Hippocampal formation (tissue), 2 donors: ENCODE measurements at places on chromosomes 7 and 10.

DNA sequence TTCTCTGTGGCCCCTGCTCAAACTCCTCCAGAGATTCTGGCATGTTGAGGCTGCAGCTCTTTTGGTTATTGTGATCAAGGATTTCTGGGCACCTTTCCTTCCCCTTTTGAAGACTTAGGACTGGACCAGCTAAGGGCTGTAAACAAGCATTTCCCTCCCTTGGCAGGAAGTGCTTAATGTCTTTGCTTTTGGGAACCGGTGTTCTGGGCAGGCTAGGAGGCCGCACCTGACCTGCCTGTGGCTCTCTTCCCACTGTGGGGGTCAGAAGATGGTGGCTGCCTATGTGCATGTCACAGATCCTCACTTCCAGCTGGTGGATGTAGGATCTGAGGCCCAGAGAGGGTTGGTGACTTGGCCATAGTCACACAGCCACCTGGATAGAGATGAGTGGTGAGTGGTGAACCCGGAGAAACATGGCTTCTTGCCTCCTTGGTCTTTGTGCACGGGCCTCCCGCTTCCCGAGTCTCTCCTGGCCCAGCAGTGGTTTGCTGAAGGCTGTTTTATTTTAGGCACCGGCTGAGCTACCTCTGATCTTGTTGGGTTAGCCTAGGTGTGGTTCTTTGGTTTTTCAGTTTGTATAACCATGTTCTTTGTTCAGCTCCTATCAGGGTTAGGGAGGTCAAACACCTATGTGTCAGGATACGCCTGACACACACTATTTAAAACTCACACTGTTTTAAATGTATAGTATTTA lies 82.0 kb downstream of the GRK5 start:
- no peak for DNase-seq

GRCh38 chr7:142883571-142884285 lies 1.8 kb downstream of the TRPV6 start:
- no peak for DNase-seq

DNA sequence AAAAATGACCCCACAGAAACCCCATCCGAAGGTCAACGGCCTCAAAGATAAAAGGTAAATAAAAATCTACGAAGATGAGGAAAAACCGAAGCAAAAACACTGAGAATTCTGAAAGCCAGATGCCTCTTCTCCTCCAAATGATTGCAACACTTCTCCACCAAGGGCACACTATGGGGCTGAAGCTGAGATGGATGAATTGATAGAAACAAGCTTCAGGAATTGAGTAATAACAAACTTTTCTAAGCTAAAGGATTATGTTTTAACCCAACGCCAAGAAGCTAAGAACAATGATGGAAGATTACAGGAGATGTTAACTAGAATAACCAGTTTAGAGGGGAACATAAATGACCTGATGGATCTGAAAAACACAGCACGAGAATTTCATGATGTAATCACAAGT lies 127.8 kb downstream of the MACC1 start:
- DNase-seq = no peak

DNA sequence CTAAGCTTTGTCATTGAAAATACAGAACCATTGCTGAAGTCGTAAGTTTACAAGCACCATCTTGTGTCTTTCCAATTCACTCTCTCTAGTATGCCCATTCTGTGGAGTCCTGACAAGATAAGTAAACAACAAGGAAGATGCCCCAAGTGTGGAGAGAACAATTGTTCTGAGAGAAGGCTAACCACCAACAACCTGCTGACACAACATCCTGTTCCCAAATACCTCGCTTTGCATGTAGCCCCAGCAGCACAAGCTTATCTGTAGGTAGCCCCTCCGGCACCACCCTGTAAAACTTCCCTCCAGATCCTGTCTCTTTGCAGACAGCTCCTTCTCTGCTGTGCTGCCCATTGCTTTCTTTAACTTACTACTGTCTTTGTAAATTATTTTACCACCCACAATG lies 233.3 kb upstream of the AOAH start:
- no peak for DNase-seq

DNA sequence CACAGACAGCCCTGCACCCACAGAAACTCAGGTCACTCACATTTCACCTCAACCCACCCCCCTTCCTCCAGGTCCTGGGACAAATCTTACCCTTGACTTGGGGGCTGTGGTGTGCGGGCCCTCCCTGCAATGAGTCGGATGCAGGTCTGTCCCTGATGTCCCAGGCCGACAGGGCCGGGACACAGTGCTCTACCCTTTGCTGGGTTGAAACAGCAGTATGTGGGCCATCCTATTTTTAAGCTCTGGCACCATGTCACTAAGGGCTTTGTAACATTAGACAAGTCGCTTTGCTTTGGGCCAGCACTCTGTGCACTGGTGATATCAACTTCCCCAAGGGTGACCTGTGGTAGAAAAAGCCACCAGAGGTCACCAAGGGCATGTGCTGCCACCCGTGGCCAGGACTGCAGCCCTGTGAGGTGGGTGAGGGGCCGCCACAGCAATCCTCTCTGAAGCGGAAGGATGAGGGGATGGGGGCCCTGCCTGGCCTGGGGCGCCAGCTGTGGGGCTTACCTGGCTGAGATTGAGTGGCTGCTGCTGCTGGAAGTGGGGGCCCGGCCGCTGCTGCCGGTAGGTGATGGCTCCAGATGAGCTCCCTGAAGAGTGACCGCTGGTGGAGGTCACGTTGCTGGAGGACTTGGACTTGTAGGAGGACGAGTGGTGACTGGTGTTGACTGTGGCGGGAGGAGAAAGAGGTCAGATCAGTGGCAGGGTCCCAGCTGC lies 51.3 kb downstream of the CLEC2L start:
- DNase-seq = no peak

- no peak for DNase-seq
Measured at GRCh38 chr7:31083210-31083786, 31.2 kb downstream of the ADCYAP1R1 start.
